ENCODE measurements at places on chromosomes 16 and 17. TPM values are rescaled to one million over a fixed set of nuclear protein-coding genes. Genes with fewer than 3 reads are reported as not detected.

The KRTAP1-5 gene
- not detected for total RNA-seq

DNA sequence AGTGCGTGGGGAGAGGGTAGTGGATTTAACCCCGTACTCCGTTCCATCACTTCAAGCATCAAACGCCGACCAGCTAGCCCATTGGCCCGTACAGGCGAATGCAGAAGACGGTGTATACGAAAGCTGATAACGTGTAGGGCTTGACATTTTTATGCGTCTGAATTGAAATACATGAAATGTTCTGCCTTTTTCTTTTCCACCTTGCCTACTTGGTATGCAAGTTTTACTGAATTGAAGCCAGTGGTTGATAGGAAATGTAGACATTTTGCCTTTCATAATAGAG is 834 bp upstream of the STAT3 start:
- DNase-seq: no peak
- no peaks in the 10 kb centered on the region for H3K27me3 ChIP-seq
- peaks cover 13% of the 10 kb centered on the region for H3K4me1 ChIP-seq

The CPHXL2 gene
- not detected for total RNA-seq

The ASPSCR1 gene
- total RNA-seq: 53.6 TPM

DNA sequence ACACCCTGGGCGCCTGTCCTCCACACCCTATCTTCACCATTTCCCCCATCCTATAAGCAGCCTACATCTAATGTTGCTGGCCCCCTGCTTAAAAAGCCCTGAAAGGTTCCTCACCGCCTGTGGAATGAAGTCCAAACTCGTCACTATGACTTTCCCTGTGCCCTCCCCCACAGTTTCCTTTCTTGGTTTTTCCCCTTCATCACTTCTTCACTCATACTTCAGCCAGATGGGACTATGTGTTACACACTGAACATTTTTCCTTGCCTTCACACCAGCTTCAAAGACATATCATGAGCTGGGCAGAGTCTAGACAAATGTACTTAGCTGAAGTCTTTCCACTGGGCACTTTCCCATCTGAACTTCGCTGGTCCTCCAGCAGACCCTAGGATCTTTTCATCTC is 1.5 kb upstream of the MARCHF10 start:
- no peak overlapping the region for H3K27ac ChIP-seq
- no peaks in the 10 kb centered on the region for H3K27me3 ChIP-seq
- H3K36me3 ChIP-seq: no peaks in the 10 kb centered on the region
- H3K4me1 ChIP-seq: no peaks in the 10 kb centered on the region

- no peak for DNase-seq
- H3K4me3 ChIP-seq: no peak overlapping the region
- no peaks in the 10 kb centered on the region for H3K36me3 ChIP-seq
- H3K27ac ChIP-seq: no peak overlapping the region
- H3K4me1 ChIP-seq: peaks cover 6% of the 10 kb centered on the region
These were observed 3.4 kb upstream of the KDM6B start for GRCh38 chr17:7830616-7831015.

- H3K4me3 ChIP-seq: peak overlapping the region; percentile 41
- H3K27ac ChIP-seq: no peak overlapping the region
- no peaks in the 10 kb centered on the region for H3K36me3 ChIP-seq
- DNase-seq: peak; percentile 17
- H3K4me1 ChIP-seq: peaks cover 36% of the 10 kb centered on the region
These were observed 464 bp downstream of the RUNDC3A start for GRCh38 chr17:44308865-44309264.

The TEKT5 gene
- not detected for total RNA-seq

- no peaks in the 10 kb centered on the region for H3K36me3 ChIP-seq
- no peaks in the 10 kb centered on the region for H3K4me1 ChIP-seq
- DNase-seq: no peak
- no peak overlapping the region for H3K27ac ChIP-seq
- no peak overlapping the region for H3K4me3 ChIP-seq
These were observed 119.4 kb upstream of the NLRP1 start for GRCh38 chr17:5703736-5704135.

The CNTD1 gene
- total RNA-seq: not detected

DNA sequence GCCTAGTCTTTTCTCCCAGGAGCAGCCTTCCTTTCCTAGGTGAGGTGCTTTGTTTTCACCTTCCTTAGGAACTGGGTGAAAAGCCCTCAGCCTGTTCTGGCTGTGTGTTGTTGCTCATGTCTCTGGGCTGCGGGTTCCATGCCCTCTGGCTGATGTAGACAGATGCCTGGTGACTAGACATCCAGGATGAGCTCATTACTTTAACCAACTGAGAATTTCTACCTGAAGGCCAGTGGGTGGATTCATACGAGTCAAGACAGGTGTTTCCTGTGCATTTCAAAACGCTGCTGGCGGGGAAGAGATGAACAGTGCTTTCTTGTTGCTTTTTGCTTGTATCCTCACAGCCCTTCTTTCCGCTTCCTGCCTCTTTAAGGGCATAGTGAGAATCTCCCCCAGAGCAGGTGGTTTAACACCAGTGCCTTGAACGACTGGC is 22.3 kb downstream of the SAP30BP start:
- H3K36me3 ChIP-seq: no peaks in the 10 kb centered on the region
- H3K27me3 ChIP-seq: no peaks in the 10 kb centered on the region
- H3K27ac ChIP-seq: no peak overlapping the region
- no peak overlapping the region for H3K4me3 ChIP-seq
